C1 segment of cervical spinal cord (tissue), 14 donors: ENCODE measurements at places on chromosomes 12 and 14.

DNA sequence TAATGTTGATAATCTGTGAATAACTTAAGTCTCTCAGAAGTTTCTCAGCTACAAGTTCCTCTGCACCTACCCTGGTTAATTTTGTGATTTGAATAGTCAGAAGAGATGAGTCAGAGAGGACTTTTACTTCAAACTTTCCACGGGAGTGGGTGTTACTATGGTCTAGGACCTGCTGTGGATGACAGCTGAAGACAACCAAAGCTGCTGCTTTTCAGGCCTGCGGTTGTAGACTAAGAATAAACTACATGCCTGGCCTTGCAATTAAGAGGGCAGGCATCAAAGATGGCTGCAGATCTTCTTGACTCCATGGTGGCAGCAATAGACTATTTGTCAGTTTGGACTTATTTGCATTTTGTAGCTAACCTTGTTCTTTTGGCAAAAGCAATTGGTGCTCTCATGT, 227.1 kb upstream of the KRR1 start:
- no peak for DNase-seq

GRCh38 chr14:66248256-66248655, 237.9 kb upstream of the CCDC196 start:
- DNase-seq: no peak

GRCh38 chr12:112822056-112822455, 30.5 kb downstream of the RPH3A start:
- DNase-seq: no peak

DNA sequence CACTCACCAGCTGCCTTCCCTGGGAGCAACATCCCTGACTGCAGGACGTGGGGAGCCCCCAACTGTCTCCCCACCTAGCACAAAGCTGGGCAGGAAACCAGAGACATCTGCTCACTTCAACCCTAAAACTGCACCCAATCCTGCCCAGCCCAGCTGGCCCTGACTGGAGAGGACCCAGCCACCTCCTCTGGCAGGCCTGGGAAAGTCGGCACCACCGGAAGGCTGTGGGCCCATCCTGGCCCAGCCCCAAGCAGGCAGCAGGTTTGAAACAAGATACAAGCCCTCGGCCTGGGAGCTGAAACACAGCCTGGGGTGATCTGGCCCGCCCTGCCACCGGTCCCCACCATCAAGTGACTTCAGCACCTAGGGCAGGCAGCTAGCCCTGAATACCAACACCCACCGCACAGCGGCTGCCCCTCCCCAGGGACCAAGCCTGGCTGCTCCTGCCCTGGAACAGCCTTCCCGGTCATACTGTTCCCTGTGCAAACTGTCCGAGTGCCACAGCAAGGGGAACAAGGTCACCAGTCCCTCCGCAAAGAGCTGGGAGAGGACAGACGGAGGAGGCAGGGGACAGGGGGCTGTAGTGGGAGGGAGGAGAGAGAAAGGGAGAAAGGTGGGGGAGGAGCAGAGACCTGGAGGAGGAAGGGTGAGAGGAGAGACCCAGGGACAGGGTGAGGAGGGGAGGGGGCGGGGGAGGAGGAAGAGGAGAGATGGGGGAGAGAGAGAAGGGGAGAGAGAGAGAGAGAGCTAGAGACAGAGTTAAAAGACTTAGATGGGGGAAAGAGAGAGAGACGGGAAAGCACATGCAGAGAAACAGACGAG, 115.7 kb downstream of the RFLNA start:
- no peak for DNase-seq

- DNase-seq: no peak
Measured at GRCh38 chr14:75904311-75904710, 77.5 kb downstream of the TGFB3 start.

DNA sequence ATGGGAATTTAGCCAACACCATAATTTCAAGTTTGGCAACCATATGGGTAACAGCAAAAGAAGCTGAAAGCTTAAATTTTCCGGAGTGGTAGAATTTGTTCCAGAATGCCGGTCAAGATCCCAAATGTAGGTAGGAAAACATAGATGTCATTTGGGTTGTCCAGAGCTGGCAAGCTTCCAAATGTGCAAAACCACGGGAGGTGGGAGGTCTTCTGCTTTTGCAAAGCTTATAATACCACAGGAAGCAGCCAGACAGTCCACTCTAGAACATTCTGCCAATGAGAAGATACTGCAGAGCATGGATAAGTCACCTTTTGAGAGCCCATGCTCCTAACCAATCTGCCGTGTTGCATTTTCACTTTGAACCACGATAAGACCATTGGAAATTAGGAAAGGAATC, 26.4 kb upstream of the BATF start:
- no peak for DNase-seq

DNA sequence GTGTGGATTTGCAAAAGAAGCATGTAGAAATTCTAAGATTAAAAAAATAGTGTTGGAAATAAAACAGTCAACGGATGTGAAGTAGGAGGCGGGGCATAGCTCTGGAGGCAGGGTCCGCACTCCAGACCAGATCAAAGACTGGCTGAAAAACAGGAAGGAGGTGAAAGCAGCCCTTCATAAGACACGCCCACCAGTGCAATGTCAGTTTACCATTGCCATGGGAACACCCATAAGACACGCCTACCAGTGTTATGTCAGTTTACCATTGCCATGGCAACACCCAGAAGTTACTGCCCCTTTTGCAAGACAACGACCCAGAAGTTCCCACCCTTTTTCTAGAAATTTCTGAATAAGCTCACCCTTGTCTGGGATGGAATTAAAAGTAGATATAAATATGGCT, 87.1 kb downstream of the FZD10 start:
- no peak for DNase-seq
